Hepatic stellate cell (primary cell): ENCODE measurements at places on chromosomes 2 and 18.
A peak's percentile ranks its signal among the peaks of the same experiment; 100 is the strongest.

- no peak for DNase-seq
These were observed 103.6 kb upstream of the TGFA start for GRCh38 chr2:70657246-70657645.

DNA sequence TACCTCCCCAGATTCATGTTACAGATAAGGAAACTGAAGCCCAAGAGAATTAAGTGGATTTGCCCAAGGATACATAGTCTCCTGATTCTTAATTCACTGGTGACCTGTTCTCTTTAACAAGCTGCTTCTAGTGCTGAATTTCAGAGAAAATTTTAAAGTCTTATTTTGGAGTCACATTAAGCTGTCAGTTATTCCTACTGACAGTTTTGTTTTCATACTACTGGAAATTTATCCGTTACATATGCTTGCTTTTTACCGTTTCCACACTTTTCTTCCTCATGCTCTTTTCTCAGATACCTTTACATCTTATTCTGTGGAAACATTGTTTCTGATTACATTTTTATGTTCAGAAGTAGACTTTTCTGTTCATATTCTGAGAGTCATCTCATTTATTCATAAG, 1.3 kb downstream of the MOB4 start:
- no peak for DNase-seq

GRCh38 chr18:5893956-5894610, 1.2 kb downstream of the TMEM200C start:
- DNase-seq, result no peak

DNA sequence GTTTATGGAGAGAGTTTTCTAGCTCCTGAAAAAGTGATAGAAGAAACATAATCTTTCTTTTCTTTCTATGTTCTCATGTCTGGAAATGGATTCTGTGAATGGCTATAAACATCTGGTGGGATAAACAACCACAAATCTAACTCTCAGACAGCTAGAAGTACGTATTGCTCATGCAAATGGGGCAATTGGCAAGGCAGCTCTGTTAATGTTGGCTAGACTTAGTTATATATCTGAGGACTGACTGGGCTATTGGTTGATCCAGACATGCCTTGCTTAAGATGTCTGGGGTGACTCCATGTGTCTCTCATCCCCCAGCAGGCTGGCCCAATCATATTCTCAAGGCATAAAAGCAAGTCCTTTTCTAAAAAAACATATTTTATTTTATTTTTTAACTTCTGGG, 939.2 kb upstream of the NRXN1 start:
- no peak for DNase-seq

GRCh38 chr2:23627236-23628009, 242.4 kb downstream of the KLHL29 start:
- DNase-seq, result no peak

- DNase-seq, result no peak
These were observed 263.5 kb upstream of the PXDN start for GRCh38 chr2:2007551-2008501.

DNA sequence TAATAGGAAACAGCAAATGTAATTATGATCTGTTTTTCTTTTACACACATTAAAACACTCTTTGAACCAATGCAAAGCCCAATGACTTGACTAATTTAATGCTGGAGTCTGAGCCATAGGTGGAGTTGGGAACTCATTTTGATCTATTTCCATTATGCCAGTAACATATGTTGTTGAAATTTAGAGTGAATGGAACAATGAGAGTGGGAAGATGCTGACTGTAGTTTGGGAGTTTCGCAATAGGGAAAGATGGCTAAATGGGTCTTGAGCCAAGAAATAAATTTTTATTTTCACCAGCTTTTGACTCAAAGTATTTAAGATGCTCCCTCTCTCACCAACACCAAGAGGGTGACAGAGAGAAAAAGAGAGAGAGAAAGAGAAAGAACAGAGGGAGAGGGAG, 246.7 kb downstream of the DLGAP1 start:
- DNase-seq, result no peak

DNA sequence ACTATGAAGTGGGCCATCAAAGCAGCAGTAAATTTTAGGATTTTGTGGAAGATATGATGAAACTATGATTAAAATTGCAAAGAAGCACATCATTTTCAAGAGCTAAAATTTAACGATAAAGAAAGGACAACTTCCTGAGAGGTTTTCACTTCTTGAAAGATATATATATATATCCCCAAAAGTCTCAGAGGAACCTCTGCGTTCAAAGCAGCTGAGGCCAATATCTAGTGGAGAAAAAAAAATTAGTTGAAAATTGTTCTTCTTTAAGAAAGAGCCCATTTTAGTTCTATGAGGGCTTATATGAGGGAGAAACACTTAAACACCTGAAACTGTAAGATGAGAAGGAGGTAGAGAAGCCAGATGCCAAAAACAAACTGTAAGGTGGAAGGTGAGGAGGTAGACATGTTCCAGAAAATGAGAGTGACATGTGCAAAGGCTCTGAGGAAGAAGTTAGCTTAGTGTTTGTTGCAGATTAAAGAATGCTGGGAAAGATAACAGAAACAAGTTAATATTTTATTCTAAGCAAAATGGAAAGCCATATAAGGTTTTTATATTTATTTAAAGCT, 72.9 kb upstream of the VRK2 start:
- DNase-seq, result no peak

DNA sequence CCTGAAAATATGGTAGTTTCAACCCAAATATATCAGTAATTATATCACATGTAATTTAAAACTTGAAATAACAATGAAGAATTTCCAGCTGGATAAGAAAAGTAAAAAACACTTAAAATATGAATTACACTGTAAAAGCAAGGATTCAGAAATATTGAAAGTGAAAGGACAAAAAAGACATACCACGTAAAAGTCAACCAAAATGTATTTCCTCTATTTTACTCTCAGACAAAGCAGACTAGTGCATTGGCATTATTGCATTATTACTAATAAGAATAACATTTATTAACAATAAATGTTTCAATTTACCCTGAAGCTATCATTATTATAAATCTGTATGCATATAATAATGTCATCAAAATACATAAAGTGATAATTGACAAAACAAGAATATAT, 445.1 kb upstream of the TRIB2 start:
- no peak for DNase-seq

DNA sequence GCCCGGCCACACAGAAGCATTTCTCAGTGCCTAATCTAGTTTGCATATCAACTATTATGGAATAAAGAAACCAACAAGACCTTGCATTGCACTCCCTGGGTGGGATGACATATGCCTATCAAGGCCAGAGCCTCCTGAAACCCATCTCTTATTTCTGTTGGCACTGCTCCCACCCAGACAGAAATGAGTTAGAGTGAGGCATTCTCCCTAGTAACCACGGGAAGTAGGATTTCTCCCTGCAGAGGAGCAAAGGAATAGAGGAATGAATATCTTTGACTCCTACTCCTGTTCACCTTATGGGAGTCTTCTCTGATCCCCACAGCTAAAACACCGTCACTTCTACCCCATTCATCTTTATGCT, 24.2 kb upstream of the SCYGR1 start:
- DNase-seq, result no peak

DNA sequence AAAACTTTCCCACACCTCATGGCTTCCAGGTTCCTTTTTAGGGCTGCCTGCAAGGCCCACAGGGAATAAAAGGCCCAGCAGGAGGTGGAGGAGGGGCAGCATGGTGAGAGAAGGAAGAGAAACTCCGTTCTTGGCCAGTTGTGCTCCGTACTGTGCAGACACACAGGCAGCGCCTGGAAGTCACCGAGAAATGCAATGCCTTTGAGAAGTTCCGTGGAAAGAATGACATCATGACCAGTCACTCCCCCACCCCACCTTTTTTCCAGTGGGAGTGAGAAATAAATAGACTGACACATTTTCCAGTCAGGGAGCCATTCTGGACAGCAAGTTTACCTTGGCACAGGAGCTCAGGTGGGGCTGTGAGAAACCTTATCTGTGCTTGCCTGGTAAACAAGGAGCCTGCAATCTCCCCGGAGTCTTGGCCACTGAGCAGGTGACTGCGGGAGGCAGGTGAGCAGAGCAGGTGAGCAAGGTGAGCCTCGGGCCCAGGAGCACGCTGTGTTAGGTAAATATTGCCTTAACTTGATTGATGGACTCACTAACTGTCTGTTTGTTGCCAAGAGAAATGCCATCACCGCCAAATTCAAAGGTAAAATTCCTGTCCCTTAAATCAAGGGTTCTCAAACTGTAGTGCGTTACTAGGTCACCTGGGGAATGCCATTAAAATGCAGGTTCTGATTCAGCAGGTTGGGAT, 13.5 kb upstream of the LBH start:
- DNase-seq, result no peak

DNA sequence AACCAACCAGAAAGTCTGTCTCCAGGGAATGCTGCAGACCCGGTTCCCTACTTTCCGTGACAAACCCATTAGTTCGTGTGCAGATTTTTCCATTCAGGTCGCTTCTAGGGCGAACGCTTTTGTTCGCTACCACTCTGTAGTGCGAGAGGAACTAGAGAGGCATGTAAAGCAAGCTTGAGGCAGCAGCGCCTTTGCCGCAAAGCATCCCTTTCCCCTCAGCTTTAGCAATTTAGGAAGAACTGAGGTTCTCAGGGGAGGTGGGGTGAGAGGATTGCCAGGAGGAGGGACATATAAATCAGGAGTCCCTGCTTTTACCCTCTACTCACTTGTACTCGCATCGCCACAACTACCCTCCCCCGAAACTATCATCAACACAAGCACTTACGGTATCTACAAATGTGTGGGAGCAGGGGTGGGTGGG, 748 bp upstream of the ZNF804A start:
- peak; percentile 69 for DNase-seq

GRCh38 chr2:182061739-182062138, 76.1 kb downstream of the PPP1R1C start:
- no peak for DNase-seq

- no peak for DNase-seq
These were observed 1282.8 kb upstream of the ACVR2A start for GRCh38 chr2:146561996-146562395.

GRCh38 chr2:26245231-26245732, 543 bp downstream of the HADHB start:
- DNase-seq, result peak; percentile 12

GRCh38 chr2:69583321-69583833, 60.2 kb downstream of the AAK1 start:
- DNase-seq, result no peak

- DNase-seq, result no peak
These were observed 225.8 kb downstream of the SEPTIN10 start for GRCh38 chr2:109387778-109388469.

GRCh38 chr2:220394433-220394832, 767.0 kb downstream of the SLC4A3 start:
- DNase-seq, result no peak

GRCh38 chr2:100960688-100961087, 41.4 kb upstream of the RPL31 start:
- DNase-seq, result no peak

DNA sequence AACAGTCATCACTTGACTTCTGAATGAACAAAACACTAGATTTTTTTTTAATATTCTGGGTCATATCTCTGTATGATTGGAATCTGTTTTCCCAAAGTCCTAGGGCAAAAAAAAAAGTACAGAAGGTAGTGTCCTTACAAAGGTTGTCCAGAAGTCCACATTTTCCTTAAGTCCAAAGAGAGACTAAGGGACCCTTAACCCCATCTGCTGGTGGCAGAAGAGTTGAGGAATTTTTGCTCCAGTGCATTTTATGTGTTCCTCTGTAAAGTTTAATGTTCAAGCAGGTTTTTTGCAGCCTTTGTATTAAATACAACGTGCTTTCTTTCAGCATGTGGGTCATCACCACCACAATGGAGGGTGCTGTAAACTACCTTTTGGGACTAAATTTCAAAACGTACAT, 215.9 kb downstream of the SP3 start:
- DNase-seq, result peak; percentile 4

DNA sequence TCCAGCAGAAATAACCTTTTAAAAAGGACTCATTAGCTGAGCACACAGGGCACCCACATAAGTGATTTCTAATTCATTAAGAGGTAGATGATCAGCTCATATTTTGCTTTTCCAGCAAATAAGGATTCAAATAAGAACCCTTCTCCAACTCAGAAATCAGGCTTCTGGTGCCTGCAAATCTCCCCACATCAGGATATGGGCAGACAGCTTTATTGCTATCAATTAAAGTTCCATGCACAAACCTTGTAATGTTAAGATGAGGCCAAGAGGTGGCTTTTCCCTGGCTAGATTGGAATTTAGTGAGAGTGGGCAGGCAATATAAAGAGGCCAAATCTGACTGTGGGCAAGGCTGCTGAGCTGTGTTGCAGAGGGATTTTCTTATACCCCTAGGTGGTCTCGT, 193.6 kb downstream of the SH3RF3 start:
- DNase-seq, result no peak

DNA sequence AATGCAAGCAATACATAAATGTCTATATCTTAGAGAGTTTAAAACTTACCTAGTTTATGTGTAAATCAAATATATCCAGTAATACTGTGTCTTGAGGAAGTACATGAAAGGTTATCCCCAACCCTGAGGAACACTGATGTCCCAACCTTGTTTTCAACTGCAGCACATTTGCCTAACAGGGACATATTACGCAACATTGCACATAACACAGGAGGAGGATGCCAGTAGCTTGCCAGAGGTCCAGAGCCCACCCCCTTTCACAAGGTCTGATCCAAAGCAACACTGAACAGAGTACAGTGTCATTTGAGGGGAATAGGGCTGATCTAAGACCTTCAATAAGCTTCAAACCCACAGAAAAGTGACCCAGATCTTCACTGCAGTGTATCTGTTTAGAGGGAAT, 678.5 kb downstream of the ARHGAP15 start:
- no peak for DNase-seq

DNA sequence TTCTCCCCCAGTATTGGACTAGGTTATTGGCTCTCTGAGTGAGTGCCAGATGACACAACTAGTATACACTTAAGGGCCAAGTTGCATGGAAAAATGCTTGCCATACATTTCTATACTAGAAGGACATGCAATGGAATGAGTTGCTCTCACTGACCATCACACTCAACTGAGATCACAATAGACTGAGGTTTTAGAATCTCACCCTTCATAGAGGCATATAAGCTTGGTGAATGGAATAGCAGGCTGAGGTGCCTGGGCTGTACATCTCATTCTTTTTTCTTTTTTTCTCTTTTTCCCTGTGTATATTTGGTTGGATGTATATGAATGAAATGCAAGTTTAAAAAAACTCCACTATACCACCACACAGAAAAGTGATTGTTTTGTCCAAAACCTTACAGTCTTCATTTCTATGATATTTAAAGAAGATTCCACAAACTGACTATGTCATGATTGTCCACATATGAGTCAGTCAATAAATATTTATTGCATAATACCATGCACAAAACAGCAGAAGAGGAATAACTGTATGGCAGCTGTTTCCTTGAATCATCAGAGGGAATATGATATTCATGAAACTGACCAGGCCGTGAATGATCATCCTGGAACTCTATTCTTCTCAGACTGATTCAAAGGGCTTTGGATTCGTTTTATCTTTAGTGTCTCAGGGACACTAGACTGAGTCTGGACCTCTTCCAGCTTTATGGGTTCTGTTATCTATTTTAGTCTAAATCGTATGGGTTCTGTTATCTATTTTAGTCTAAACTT, 122.6 kb upstream of the STK17B start:
- DNase-seq, result peak; percentile 61

DNA sequence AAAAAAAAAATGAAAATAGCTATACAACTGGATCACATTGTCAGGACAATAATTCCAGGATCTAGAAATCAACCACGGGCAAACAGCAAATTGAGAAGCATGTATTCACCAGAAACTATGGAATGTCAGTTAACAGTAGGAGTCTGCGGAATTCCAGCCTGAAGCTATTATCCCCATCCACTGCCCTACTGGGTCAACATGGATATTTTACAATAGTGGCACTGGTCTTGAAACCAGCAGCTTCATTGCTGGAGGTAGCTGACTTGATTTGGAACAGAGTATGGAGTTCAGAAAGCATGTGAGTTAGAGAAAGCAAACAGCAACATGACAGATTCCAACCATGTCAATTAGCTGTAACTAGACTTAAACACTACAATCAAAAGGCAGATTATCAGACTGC, 55.7 kb upstream of the PDE1A start:
- no peak for DNase-seq
